ENCODE measurements at places on chromosomes 6 and 20.

DNA sequence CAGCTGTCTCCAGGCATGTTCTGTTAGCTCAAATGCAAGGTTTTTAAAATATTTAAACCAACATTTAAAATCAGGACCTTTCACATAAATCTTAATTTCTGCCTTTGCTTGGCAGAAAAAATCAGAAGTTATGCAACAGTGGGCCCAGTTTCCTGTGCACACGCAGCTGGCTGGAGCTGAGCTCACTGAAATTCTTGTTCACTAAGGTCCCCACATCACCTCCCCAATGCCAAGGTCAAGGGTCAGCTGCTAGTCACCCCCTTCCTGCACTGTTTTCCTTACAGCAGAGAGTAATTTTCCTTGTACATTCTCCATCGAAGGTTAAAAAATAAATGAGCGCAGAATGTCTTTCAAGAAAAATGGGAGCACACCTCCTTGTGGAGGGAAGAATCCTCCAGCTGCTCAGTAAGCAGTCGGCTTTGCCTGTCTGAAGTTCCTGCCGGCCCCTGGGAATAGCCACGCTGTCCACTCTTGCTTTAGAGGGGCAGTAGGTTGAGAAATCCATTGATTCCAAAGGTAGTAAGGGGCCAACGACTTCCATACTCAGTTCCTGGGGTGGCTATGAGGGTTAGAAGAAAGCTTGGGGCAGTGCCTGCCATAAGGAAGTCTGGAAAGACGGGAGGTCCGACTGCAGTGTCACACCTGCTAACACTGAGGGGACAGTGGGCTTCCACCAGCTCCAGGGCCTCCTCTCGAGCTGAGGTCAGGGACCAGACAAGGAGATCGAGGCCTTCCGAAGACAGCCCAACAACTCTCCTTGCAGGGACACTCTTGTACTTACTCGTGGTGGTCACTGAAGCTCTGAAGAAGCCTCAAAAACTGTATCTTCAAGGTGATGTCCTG, 56.8 kb downstream of the MYH7B start:
- DNase-seq, result no peak

GRCh38 chr6:21800948-21801438, 207.4 kb downstream of the SOX4 start:
- peak; percentile 93 for DNase-seq

DNA sequence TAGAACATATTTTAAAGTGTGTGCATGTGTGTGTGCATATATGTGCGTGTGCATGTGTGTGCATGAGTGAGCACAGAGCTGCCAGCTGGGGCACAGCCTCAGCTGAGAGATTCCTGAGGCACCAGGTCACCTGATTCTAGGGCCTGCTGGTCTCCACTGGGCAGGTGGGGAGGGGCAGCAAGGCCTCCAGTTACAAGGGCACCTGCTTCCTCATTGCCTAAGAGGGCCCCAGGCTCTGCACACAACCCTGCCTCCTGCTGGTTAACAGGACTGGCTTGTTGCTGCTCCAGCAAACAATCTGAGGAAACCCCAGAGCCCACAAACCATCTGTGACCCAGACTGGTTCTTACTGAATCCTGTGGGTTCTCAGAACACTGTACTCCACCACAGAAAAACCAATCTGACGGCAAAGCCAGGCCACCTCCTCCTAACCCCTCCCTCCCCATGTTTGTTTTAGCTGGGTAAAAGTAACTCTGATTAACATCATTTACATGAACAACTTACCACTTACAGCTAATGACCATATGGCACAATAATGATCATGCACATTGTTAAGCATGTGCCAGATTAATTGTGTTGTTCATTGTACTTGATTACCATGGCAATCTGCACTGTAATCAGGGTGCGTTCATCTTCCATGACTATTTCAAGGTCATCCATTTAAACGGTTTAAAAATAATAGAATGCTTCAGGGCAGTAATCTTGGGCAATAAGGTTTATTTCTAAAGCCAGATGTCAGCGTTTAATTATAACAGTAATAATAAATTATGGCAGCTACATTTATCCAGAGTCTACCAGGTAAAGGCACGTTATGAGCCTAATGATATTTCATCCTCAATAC, 23.1 kb upstream of the UBE2J1 start:
- DNase-seq, result no peak

GRCh38 chr6:44493593-44493992, 106.1 kb downstream of the CDC5L start:
- no peak for DNase-seq

DNA sequence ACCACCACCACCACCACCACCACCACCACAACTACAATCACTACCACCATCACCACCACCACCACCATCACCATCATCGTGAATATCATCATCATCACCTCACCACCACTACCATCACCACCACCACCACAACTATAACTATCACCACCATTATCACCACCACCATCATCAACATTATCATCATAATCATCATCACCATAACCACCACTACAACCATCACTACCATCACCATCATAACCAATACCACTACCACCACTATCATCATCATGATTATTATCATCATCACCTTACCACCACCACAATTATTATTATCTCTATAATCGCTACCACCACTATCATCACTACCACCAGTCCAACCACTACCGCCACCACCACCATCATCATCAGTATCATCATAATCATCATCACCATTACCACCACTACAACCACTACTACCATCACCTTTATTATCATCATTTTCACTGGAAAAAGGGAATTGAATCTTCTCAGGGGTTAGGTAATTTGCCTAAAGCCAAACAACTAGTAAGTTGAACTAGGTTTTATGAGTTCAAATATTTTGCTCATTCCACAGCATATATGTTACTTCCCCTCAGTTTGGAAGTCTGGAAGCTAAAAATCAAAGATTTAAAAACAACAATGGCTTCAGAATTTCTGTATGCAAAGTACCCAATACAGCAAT, 8.3 kb downstream of the RIPOR2 start:
- no peak for DNase-seq

DNA sequence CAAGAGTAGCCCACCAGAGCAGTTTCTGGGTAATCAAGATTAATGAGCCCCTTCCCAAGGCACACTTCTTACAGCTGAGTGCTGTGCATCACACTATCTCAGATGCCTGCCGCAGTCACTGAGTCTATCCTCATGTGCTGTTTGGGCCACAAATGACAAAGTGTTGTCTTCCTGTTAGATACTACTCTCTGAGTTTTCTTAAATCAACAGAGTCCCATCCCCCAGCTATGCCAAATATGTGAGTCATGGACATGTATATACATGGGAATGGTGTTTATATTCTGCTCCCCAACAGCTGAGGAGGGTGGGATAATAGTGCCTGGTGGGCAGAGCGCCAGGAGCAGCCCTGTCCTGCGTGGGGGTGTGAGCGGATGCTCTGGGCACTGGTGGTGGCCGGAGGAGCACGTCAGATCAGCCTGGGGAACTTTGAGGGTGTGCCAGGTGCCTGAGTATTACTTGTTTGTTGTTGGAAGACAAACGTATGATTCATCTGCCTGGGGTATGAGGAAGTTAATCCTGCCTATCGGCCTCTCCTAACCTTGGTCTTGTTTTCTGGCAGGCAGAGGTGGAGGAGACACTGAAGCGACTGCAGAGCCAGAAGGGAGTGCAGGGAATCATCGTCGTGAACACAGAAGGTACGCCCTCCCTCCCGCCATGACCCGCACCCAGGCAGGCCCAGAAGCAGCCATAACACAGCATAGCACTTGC, 9.6 kb downstream of the DYNLRB1 start:
- DNase-seq, result peak; percentile 98

DNA sequence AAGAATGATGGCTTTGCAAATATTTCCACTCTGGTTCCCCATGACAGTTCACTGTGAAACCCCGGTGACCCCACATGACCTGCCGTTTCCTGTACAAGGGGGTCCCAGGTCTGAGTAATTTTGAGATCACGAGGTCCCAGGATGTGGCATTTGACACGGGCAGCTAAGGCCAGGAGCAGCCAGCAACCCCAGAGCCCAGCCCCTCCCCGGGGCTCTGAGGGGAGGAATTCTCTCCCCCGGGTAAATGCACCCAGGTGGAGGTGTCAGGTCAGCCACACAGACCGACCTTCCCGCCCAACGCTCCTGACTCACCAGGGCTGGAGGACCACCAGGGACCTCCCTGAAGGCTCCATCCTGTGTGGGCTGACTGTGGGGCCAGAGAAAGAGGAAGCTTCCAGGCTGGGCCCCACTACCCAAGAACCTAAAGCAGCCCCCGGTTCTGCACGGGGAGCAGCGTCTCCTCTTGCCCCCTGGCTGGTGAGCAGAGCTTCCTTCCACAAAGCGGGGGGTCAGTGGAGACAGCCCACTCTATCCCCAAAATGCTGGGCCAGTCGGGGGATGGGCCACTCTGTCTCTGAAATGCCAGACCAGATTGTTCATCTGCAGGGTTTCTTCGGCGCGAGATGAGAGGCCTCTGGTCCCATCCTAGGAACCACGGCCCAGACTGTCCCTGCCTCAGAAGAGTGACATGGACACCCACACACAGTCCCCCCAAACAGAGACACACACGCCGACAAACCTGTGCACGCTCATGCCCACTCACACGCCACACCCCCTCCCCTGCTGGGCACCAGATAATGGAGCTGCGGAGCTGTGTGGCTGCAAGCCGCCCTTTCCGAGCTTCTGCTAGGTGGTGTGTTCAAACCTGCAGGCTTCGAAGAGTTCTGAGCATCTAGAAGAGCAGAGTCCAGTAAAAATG, 23.4 kb upstream of the SLCO4A1 start:
- DNase-seq, result no peak

GRCh38 chr6:56843476-56844349, 111.2 kb upstream of the BEND6 start:
- peak; percentile 85 for DNase-seq

GRCh38 chr20:41176711-41177552, 39.6 kb downstream of the PLCG1 start:
- no peak for DNase-seq

DNA sequence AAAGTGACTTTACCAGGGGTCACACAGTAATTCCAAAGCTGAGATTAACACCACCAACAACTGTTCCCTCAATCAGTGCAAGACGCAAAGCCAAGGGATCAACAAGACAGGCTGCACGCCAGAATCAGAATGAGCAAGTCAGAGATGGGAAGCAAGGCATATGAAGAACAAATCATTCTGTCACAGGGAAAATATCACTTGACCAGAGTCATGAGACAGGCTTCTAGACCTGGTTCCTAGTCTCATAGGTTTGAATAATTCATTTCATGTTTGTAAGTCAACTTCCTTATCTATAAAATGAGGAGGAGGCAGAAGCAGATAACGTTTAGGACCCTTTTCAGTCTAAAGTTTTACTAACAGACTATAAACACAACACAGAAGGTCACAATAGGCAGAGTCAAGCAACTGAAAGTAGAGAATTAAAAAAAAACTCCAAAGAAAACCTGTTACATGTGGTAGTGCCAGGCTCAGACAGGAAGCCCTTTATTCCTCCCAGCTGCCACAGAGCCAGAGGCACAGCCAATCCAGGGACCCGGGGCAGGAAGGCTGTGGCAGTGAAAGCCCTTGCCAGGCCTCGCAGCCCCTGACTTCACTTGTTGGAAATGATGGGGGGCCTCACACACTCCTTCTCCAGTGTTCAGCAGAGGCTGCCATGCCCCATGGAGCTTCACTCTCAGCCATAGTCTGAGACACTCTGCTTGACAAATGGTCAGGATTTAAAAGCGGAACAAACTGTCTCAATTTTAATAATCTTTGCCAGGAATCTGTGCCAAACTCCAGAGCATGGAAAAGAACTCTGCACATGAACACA, 29.2 kb upstream of the DST start:
- DNase-seq, result no peak

DNA sequence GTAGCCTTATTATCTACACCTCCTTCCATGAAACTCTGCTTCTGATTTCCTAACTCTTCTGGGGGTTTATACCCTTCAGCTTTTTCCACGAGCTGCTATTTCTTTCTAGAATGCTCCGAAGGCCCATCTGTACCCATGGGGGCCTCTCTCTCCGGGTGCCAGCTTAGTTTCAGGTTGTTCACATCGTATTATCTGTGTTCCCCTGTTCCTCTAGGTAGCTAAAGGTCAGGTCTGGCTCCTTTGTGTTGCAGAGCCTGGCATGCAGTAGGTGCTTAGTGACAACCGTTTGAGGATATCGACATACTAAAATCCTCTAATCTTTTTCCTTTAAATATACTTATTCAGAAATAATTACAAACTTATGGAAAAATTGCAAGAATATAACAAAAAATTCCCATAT, 73.0 kb downstream of the UST start:
- no peak for DNase-seq

DNA sequence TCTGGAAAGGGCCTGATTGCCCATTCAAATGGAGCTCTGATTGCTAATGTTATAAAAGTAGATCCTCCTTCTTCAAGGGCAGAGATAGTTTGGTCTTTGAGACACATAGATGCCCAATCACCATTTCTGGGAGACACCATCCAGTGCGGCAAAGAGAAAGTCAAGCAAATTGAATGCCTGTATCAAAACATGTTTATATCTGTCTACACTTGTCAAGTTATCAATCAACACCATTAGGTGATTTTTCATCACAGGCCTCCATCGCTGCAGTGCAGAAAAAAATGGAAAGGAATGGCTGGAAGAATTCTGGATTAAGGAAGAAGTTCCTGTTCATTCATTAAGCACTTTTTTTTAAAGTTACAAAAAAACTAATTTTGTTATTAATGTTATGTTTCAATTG, 54.8 kb upstream of the ZFP64 start:
- DNase-seq, result no peak

GRCh38 chr20:12287575-12287974, 369.9 kb downstream of the BTBD3 start:
- no peak for DNase-seq

GRCh38 chr20:61321481-61321880, 69.4 kb downstream of the CDH4 start:
- DNase-seq, result no peak

DNA sequence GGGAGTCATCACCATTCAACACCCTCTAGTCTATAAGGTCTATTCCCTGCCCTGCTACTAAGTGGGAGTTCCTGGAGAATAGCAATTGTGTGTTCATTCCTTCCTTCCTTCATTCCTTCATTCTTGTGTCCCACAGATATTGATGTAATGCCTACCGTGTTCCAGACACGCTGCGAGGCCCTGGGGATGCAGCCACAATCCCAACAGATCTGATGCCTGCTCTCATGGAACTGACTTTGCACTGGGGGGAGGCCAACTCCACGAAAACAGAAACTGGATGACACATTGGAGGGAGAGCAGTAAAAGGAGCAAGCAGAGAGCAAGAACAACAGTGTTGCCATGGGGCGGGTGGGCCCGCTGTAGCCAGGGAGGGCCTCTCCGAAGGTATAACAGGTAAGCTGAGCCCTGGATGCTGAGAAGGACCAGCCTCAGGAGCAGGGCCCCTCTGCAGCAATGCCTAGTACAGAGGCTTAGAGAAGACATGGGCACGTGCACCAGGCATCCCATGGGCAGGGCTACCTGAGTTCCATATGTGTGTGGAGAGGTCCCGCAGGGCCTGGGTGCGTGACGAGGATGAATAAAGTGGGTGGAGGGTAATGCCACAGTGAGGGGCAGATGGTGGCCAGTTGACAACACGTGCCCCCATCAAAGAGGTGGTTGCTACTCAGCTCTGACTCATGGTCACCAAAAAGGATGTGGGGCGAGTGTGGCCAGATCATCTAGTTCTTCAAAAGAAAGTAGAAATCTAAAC, 173.9 kb downstream of the NFATC2 start:
- DNase-seq, result peak; percentile 86

GRCh38 chr6:74752303-74752702, 453.6 kb downstream of the COL12A1 start:
- no peak for DNase-seq

All from fibroblast of skin of back (primary cell).